Right atrium auricular region (tissue), 2 donors: ENCODE measurements at places on chromosomes 1 and 21.

GRCh38 chr1:26067432-26067911 is at the start of gene TRIM63:
TRIM63 (minus strand) TSS chr1:26067630; CDS start chr1:26067494, 136 bp downstream.
- peaks cover 40% of the 10 kb centered on the region for H3K36me3 ChIP-seq
- peak; percentile 68 for DNase-seq
- no peaks in the 10 kb centered on the region for H3K27me3 ChIP-seq
- no peaks in the 10 kb centered on the region for H3K4me1 ChIP-seq
- peak within 1 kb of the TSS; percentile 55 for H3K4me3 ChIP-seq

DNA sequence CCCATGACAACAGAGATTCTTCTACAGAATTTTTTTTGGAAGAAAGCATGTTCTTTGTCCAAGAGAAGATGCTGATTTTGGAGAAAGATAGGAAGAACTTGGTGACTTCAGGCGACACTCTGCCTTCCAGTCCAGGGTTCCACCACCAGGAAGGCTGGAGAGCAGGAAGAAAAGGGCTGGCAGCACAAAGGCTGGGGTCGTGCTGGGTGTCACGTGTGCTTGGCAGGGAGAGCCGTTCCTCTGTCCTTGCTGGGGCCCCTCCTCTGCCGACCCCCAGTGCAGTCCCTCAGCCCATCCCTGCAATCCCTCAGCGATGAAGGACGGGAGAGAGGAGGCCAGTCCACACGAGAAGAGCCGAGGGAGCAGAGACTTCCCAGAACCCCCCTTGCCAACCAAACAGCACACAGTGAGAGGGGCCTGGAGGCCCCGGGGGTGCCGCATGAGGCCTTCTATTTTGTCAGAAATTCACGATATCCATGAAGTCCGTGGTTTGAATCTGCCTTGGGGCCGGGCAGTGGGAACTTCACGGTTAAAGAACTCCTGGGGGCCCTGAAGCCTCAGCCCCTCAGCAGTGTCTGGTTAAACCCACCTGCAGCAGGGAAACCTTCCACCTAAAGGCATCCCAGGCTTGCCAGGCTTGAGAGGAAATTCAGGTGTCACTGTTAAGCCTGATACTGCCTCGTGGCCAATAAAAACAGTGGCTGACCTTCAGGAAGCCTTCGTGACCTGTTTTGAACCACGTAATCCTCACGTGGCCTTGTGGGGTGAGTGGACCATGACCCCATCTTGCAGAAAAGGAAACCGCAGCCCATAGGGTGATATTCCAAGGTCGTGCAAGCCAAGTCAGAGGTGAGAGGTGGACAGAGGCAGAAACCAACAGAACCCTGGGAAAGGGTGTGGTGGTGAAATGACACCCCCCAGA is 3.4 kb downstream of the KRTAP10-12 start:
- no peaks in the 10 kb centered on the region for H3K27me3 ChIP-seq
- H3K4me3 ChIP-seq: no peak overlapping the region
- no peaks in the 10 kb centered on the region for H3K36me3 ChIP-seq
- DNase-seq: peak; percentile 38
- no peak overlapping the region for H3K27ac ChIP-seq

DNA sequence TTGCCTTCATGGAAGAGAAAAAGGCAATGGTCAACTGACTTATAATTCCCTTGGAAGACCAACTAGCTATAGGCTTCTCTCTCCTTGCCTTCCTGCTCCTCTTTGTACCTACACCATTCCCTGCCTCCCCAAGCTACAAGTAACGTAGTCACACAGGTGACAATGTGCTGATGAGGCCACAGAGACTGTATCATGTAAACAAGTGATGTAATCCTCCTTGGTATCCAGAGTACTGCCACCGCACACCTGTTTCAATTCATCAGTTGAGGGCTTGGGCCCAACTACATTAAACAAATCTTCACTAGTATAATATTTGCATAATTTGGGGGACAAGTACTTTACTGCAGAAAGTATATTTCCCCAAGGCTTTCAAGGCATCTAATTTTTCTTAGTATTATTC is 76.4 kb upstream of the SCYL3 start:
- DNase-seq: no peak
- H3K4me3 ChIP-seq: no peak overlapping the region
- no peaks in the 10 kb centered on the region for H3K27me3 ChIP-seq

GRCh38 chr1:212467843-212468482 is 35.2 kb downstream of the NENF start:
- no peaks in the 10 kb centered on the region for H3K27me3 ChIP-seq
- no peak overlapping the region for H3K4me3 ChIP-seq
- no peak for DNase-seq
- no peaks in the 10 kb centered on the region for H3K36me3 ChIP-seq
- no peaks in the 10 kb centered on the region for H3K4me1 ChIP-seq

DNA sequence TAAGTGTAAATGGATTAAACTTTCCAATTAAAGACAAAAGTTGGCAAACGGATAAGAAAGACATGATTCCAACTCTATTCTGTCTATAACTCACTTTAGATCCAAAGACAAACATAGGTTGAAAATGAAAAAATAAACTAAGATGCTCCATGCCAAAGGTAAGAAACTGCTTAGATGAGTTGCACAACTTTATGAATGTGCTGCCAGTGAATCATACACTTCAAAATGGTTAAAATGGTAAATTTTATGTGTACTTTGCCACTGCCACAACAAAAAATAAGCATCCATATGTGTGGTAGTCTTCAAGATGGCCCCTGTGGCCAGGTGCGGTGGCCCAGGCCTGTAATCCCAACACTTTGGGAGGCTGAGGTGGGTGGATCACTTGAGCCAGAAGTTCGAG is 45.0 kb downstream of the NSL1 start:
- H3K4me1 ChIP-seq: no peaks in the 10 kb centered on the region
- H3K27ac ChIP-seq: no peak overlapping the region
- no peak for DNase-seq

- H3K27me3 ChIP-seq: no peaks in the 10 kb centered on the region
- H3K4me1 ChIP-seq: no peaks in the 10 kb centered on the region
- DNase-seq: no peak
- no peak overlapping the region for H3K4me3 ChIP-seq
Observed at GRCh38 chr1:198788561-198789064, 149.8 kb downstream of the PTPRC start.

- H3K4me3 ChIP-seq: no peak overlapping the region
- H3K27me3 ChIP-seq: no peaks in the 10 kb centered on the region
- no peaks in the 10 kb centered on the region for H3K4me1 ChIP-seq
- DNase-seq: no peak
- H3K36me3 ChIP-seq: peaks cover 56% of the 10 kb centered on the region
Observed at GRCh38 chr21:42850866-42851391, 28.4 kb downstream of the WDR4 start.

- no peak overlapping the region for H3K4me3 ChIP-seq
- H3K27me3 ChIP-seq: no peaks in the 10 kb centered on the region
- H3K4me1 ChIP-seq: no peaks in the 10 kb centered on the region
- no peak overlapping the region for H3K27ac ChIP-seq
- no peaks in the 10 kb centered on the region for H3K36me3 ChIP-seq
- DNase-seq: no peak
Observed at GRCh38 chr1:14424325-14425002, 174.0 kb upstream of the KAZN start.

DNA sequence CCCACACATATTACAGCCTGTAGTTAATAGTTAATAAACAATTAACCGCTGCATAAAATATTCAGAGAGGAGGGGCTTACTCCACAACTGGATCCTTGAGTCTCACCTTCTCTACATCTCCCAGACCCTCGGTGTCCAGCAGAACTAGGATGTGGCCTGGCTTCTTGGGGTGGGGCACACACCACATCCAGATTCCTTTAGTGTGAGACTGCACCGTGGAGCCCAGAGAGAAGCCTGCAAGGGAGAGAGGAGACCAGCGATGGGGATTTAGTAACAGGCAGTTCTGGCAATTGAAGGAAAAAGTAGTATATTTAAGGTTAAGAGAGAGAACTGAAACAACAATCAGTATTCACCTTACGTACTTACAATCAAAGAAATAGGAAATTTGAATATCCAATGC is 4.9 kb downstream of the GBP1 start:
- H3K27me3 ChIP-seq: no peaks in the 10 kb centered on the region
- no peaks in the 10 kb centered on the region for H3K4me1 ChIP-seq
- DNase-seq: no peak
- peaks cover 9% of the 10 kb centered on the region for H3K36me3 ChIP-seq

DNA sequence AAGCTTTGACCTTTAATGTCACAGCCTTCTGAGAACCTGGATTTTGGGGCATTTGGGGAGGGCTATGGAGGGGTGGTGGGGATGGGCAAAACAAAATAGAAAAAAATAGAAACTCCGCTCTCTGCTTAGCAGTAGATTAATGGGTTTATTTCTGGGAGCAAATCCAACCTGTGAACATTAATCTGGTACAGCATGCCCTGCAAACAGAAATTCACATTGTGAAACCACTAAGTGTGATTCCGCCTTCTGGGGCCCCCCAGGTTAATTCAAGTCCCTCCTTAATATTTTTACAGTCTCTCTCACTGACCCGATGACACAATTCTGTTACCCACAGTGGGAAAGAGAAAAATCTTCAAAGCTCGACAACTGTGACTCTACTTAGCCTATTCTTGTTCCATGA is 76.4 kb downstream of the TIAM1 start:
- no peak overlapping the region for H3K27ac ChIP-seq
- no peak overlapping the region for H3K4me3 ChIP-seq
- no peaks in the 10 kb centered on the region for H3K36me3 ChIP-seq
- H3K4me1 ChIP-seq: no peaks in the 10 kb centered on the region
- DNase-seq: no peak
- H3K27me3 ChIP-seq: no peaks in the 10 kb centered on the region

DNA sequence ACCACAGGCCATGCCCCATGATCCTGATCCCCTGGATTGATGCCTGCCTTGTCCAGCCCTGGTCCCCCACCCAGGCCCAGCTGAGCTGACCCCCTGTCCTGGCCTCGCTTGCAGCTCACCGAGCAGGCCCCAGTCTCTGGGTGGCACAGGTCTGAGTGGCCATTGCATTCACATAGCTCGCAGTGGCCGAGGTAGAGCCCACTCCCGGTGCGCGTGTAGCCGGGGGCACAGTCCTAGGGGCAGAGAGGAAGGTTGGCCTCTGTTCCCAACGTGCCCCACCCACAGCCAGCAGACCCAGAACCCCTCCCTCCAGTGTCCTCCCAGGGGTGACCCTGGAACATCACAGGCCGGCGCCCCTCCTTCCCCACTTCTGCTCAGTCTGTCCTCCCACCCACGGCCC is 51.9 kb downstream of the LDLRAD2 start:
- H3K27ac ChIP-seq: no peak overlapping the region
- no peaks in the 10 kb centered on the region for H3K27me3 ChIP-seq
- no peak for DNase-seq
- H3K4me3 ChIP-seq: no peak overlapping the region

DNA sequence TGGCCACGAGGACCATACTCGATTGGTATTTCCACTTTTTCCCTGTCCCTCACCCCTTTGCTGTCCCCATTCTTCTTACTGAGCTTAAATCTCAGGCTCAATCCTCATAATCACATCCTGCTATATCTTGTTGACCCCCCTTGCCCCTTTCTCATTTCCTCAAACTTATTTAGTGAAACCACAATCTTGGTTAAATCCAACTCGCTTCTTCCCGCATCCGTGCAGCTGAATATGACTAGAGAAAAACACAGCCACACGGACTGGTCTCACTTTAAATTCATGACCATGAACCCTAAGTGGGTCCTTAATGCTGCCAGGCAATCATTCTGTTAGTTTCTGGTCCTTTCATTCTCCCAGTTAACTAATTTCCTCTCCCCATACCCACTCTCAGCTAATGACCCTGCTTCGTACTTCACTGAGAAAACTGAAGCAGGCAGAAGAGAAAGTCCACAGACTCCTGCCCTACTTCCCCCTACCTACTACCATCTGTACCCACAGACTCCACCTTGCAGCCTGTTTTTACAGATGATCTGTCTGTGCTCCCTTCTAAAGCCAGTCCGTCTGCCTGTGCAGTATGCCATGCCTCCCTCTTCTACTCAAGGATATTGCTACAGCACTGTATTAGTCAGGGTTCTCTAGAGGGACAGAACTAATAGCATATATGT is 96.8 kb upstream of the LMO4 start:
- no peaks in the 10 kb centered on the region for H3K36me3 ChIP-seq
- H3K27me3 ChIP-seq: no peaks in the 10 kb centered on the region
- no peaks in the 10 kb centered on the region for H3K4me1 ChIP-seq
- H3K4me3 ChIP-seq: no peak overlapping the region
- DNase-seq: no peak

DNA sequence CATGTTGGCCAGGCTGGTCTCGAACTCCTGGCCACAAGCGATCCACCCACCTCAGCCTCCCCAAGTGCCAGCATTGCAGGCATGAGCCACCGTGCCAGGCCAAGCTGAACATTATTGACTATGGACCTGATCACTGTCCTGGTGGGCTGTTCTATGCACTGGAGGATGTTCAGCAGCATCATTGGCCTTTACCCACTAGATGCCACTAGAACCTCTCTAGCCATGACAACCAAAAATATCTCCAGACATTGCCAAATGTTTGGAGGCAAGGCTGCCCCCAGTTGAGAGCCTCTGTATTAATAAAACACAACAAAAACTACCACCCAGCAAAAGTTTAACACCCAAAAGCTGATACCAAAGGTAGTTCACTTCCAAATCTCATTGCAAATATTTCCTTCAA is 110.8 kb upstream of the SOD1 start:
- no peaks in the 10 kb centered on the region for H3K36me3 ChIP-seq
- H3K27ac ChIP-seq: no peak overlapping the region
- H3K27me3 ChIP-seq: no peaks in the 10 kb centered on the region
- no peak overlapping the region for H3K4me3 ChIP-seq
- no peaks in the 10 kb centered on the region for H3K4me1 ChIP-seq
- DNase-seq: no peak

- H3K27me3 ChIP-seq: no peaks in the 10 kb centered on the region
- no peak overlapping the region for H3K4me3 ChIP-seq
- no peaks in the 10 kb centered on the region for H3K36me3 ChIP-seq
Observed at GRCh38 chr1:63988941-63989340, 214.5 kb upstream of the UBE2U start.
